ENCODE measurements at places on chromosomes 3 and 15.

DNA sequence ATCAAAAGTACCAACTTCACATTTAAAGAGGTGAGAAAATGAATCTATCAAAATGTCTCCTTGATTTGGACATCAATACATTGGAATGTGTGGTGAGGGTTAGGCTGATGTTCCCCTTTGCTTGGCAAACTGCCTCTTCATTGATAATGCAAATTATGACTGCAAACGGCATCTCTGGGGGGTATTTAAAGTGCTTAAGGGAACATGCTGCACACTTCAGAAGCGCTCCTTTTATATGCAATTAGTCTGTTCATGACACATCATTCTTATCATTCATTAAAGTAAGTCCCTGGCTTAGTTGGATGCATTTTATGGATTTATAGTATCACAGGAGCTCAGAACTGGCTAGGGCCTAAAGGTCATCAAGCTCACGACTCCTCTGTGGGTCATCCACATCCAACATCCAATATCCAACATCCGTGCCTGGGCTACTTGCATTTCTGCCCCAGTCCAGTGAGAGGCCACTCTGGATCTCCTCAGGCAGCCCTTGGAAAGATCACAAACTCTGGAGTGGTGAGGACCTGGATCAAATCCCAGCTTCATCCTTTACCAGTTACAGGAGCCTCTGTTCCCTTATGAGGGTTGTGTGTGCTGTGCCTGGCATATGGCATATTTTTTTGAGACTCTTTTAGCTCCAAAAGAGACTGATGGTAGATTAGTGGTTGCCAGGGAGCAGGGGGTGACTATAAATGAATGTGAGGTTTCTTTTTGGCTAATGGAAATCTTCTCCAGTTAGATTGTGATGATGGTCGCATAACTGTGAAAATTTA, 136.8 kb upstream of the FOXB1 start:
- DNase-seq, result no peak

DNA sequence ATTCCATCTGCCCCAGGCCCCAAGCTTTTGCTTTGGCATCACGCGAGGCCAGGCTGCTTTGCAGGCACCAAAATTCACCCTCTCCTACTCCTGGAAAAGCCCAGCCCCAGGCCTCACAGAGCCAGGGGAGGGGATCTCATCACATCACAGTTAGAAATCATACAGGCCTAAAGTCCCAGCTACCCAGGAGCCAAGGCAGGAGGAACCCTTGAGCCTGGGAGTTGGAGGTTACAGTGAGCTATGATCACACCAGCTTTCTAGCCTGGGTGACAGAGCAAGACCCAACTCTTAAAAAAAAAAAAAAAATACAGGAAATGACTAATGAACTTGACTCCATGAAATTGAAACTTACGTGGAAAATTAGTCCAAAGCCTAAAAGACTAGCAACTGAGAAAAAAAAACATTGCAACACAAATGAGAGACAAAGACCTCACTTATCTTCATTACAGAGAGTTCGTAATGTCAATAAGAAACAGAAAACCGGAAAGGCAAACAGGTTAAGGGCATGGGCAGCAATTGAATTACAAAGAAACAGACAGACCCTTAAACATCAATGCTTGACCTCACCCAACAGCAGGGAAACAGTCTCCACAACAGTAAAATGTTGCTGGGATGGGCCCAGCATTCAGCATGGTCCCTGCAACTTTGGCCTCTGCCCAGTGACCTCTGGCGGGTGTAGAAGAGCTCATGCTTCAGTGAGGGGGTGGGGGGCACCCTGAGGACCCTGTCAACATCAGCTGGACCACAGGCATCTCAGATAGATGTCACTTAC, 151.5 kb downstream of the LRRK1 start:
- no peak for DNase-seq

- DNase-seq, result no peak
Observed at GRCh38 chr3:170752571-170753155, 117.3 kb downstream of the RPL22L1 start.

GRCh38 chr3:196749125-196749524, 9.5 kb downstream of the PAK2 start:
- DNase-seq, result no peak

- DNase-seq, result no peak
Observed at GRCh38 chr15:67077641-67078215, 12.3 kb downstream of the SMAD3 start.

- DNase-seq, result peak; percentile 73
Observed at GRCh38 chr15:69783211-69783610, 314.5 kb downstream of the TLE3 start.

DNA sequence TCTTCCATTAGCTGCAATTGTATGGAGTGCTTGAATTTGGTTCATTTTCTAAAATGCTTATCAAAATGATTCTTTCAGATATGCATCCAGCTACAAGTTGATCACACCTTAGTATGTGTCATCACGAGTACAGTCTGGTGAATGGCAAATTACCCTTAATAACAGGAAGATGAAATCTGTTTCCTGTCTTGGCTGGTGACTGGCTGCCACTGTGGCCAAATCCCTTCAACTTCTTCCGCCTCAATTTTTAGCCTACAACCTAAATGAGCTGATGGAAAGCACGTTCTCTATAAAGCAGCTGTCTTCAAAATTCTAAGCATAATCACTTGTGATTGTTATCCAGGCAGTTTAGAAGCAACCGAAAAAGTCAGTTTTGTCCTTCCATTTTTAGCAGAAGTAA, 387.1 kb upstream of the NECTIN3 start:
- DNase-seq, result no peak

- DNase-seq, result no peak
Observed at GRCh38 chr15:62550106-62550505, 385.0 kb upstream of the C2CD4B start.

DNA sequence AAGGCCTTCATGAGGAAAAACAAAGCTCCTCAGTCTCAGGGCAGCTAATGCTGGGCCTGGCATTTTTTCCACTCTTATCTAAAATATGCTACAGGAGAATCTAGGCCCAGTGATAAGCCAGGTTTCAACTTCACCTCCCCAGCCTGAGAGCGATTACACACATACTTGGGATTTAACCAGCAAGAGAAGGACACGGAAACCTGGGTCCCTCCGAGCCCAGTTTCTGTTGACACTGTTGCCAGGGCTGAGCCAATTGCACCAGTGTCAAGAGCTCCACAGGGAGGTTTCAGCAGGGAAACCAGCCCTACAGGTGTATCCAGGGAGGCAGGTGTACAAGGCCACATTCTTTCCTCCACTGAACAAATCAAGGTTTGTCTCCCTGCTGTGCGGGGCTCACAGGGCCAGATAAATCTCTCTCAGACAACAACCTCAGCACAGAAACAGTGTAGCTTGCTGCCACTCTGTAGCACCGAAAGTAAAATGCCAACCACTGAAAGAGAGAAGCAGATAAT, 85.4 kb downstream of the MAGI1 start:
- DNase-seq, result peak; percentile 48

- DNase-seq, result no peak
Observed at GRCh38 chr15:88061452-88061851, 195.1 kb downstream of the NTRK3 start.

GRCh38 chr15:45362419-45362818, 15.9 kb downstream of the GATM start:
- DNase-seq, result no peak

GRCh38 chr15:47857776-47858167, 140.5 kb downstream of the SEMA6D start:
- no peak for DNase-seq

DNA sequence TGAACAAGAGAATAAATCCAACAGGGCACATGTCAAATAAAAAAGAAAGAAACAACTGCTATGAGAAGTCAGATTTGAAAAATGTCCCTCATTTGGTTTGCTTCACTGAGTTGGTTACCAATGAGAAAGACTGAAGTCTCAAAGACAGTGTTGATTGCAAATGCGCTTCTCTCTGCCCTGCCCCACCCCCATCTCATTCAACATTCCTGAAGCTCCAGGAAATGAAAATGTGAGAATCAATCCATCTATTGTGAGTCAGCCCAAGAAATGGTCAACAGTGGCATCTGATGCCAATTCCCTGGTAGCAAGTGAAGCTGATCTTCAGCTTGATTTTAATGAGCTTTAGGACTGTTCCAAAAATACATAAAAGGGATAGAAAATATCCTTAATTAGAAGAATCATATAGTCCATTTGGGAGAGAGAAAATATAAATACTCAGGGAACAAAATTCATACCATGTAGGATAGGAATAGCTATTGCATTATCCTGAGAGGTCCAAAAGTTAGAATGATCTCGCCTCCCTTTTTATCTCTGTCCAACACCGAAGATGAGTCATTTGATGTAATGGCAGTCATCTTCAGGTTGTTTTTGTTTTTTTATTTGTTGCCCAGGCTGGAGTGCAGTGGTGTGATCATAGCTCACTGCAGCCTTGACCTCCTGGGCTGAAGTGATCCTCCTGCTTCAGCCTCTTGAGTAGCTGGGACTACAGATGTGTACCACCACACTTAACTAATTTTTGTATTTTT, 200.3 kb upstream of the UMPS start:
- no peak for DNase-seq

DNA sequence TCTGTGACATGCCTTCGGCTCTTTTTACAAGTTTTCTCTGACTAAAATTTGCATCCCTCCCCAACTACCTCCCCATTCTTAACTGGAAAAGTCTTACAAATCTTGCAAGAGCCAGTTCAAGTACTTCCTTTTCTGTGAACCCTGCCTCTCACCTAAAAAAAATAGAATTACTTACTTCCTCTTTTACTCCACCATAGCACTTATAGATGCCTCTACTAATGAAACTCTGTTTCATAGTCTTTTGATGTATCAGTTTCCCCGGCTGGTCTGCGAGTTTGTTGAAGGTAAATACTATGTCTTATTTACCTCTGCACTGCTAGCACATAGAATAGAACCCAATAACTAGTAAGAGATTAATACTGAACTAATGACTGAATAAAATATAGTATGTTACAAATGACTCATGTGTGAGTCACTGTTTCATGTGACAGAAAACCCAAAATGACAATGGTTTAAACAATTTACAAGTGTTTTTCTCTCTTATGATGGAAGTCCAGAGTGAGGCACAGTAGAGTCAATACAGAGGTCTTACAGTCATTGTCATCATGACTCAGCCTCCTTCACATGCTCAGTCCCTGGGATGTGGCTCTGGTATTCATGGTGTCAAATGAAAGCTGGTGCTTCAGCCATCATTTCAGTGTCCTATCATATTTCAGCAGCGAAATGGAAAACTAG, 393.5 kb downstream of the RSL24D1 start:
- DNase-seq, result no peak

- no peak for DNase-seq
Observed at GRCh38 chr3:13274551-13275332, 145.4 kb downstream of the NUP210 start.

- no peak for DNase-seq
Observed at GRCh38 chr3:30742796-30743619, 136.6 kb downstream of the TGFBR2 start.

Data from NCI-H1092 treated with DMSO at 0.1 percent for 48 hours (cell line).